ENCODE measurements at places on chromosomes 5 and 9.

- DNase-seq, result no peak
Observed at GRCh38 chr5:103060424-103060954, 59.4 kb downstream of the GIN1 start.

- peak; percentile 30 for DNase-seq
Observed at GRCh38 chr5:123089914-123090660, 1.0 kb downstream of the PRDM6 start.

DNA sequence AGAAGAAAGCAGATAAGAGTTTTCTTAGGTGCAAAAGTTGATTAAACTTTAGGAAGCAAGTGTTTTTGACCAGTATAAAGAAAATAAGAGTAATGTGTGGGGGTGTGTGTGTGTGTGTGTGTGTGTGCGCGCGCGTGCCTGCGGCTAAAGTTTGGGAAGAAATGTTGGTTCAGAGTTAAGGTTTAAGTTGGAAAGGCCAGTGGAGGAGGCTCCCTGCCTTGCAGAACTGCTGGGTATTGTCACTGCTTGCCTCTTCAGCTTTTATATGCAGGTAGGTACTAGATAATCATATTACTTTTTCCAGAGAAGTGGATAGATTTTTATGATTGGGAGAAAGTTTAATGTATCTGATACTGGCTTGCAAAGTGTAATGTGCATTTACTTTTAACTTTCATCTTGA is 2.0 kb downstream of the PIK3R1 start:
- DNase-seq, result no peak

DNA sequence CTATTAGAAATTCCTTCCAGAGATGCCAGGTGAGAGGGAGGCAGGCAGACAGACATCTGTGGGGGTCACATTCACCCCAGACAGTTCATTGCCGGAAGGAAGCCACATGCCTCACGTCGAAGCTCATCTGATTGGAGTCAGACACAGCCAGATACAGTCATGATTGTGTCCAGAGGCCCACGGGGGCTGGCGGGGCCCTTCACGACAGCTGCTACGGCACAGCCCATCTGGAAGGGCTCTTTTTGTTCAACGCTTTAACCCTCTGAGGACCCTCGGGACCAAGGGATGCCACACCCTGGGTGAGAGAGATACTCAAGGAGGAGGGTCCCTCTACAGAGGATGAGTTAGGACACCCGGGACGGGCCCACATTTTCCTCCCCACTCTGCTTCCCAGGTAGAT is 31.9 kb upstream of the GABRP start:
- no peak for DNase-seq

DNA sequence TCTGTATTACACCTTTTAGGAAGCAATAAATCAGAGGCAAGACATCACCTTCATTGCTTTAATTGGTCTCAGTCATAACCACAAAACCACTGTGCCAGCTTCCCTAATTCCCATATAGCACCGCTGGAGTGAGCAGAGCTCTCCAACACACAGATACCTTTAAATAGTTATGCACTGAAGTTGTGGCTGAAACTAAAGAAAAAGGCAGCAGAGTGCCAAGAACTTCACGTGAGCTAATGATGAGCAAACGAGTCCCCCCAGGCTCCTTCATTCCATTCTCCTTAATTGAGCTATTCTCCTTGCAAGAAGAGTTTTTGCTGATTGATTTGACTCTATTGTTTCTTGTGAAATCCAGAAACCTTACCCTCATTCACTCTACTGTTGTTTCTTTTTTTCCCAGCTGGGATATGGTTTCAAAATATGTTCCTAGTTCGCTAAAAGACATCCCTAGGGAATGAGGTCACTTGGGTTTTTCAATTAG is 501.5 kb downstream of the SPATA31D1 start:
- DNase-seq, result no peak

- no peak for DNase-seq
Observed at GRCh38 chr5:164392531-164392930, 887.1 kb downstream of the MAT2B start.

DNA sequence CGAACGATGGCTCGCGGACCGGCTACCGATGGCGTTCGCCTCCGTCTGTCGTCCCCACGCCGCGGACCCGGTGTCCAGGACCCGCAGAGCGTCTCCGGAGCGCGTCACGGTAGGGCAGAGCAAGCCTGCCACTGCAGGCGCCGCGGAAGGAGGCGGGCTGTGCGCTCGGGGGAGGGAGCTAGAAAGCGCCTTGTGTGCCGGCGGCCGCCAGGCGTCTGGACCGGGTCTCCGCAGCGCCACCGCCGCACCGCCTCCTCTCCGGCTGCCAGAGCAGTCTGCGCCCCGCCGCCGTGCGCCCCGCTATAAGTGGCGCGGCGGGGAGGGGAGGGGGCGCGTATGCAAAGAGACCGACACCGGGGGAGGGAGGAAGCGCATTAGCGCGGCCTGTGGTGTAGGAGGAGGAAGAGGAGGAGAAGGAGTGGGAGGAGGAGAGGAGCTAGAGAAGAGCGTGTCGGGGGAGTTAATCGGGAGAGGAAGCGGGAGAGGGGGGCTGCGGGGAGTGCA is at the start of gene ENC1:
TSS of gene ENC1 (minus strand) at position 279 of the 504 bp plus-strand sequence. CDS start 4,243 bp downstream, outside the sequence.
- DNase-seq, result peak; percentile 49

DNA sequence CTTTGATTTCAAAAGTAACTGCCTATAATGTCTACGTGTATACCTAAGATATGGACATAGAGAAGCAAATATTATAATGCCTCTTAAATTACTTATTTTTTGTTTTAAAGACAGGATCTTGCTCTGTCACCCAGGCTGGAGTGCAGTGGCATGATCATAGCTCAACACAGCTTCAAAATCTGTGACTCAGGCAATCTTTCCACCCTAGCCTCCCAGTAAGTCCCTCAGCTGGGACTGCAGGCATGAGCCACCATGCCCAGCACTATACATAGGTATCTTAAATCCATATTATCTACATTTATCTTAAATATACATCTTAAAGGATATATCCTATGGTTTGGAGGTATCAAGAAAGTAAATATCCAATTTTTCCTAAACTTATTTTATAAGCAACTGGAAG is 261.2 kb downstream of the ARL15 start:
- DNase-seq, result no peak

DNA sequence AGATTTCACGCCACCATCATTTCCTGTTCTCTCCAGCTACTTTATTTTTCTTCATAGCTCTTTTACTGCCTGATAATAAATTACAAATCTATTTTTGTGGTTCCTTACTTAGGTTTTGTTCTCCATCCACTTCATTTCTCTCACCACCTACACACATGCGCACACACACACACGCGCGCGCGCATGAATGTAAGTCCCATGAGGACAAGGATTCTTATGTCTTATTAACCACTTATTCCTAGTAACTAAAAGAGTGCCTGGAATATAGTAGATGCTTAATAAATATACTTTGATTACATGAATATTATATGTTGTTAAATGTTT is 116.5 kb downstream of the TRPM6 start:
- DNase-seq, result no peak

DNA sequence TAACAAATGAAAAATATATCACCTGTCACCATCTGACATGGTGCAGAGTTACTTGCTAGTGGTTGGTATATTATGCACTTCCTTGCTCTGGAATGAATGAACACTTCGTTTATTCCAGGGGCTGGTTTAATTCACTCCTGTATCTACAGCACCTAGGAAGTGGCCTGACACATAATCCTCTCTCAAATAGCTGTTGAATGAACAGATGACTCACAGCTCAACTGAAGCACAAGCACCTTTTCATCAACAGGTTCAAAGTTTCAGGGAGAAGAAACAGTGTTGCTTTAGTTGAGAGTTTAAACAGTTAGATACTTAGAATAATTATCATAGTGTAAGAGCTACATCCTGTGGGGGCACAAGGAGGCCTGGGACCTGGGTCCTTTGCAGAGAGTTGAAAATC is 135.0 kb upstream of the DAP start:
- DNase-seq, result no peak

- no peak for DNase-seq
Observed at GRCh38 chr9:108546215-108546614, 309.6 kb downstream of the ACTL7B start.

GRCh38 chr5:83577036-83577636 is 105.6 kb downstream of the VCAN start:
- no peak for DNase-seq

GRCh38 chr5:29983528-29984155 is 1209.8 kb upstream of the CDH6 start:
- DNase-seq, result no peak

GRCh38 chr9:82604947-82605656 is 457.8 kb downstream of the RASEF start:
- no peak for DNase-seq

GRCh38 chr5:81904861-81905260 is 67.0 kb upstream of the ATG10 start:
- no peak for DNase-seq

- DNase-seq, result no peak
Observed at GRCh38 chr5:88702332-88702731, 180.7 kb downstream of the MEF2C start.

DNA sequence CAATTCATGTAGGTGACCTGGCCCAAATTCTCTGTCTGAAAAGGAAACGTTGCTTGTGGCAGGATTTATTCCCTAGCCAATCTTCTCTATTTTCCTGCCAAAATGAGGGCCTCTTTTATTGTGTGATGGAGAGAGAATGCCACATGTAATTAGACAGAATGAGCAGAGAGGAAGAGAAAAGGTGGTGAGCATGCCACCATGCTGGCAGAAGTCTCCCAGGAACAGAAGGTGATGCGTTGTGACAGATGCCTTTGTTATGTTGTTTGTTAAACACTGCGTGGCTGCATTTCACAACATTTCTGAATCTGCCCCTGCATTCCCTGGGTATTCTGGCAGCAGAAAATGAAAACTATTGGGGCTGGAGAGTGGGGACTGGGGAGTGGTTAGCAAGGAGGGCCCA is 577.6 kb downstream of the TLR4 start:
- DNase-seq, result no peak

GRCh38 chr9:130854092-130854491 is 19.0 kb downstream of the ABL1 start:
- no peak for DNase-seq

DNA sequence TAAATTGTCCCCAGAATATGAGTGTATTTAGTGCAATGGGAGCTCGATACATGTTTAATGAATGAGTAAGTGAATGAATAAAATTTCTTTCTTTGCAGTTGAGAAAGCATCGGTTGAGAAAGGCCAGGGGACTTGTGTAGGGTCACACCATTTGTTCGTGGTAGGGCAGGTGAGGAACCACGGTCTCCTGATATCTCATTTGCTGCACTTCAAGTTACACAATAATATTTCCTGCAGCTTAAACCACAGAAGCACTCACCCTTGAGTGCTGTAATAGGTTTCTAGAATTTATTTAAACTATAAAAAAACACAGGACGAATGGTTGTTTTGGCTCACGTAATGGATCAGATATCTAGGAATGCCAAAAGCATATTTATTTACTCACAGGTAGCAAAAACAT is 429.8 kb downstream of the SPATA31D1 start:
- no peak for DNase-seq

Data from HTR-8/SVneo (cell line).